ENCODE measurements at places on chromosomes 4 and X. TPM values are rescaled to one million over a fixed set of nuclear protein-coding genes. Genes with fewer than 3 reads are reported as not detected.

Gene GPRASP2
- 10.6 TPM for total RNA-seq

Gene SSX4
- total RNA-seq, result not detected

Gene XAGE1A
- total RNA-seq, result not detected

Gene CXCL8
- total RNA-seq, result 76.9 TPM

Gene MAML3
- total RNA-seq, result 2.7 TPM

Gene F9
- total RNA-seq, result not detected

Gene GLUD2
- 0.55 TPM for total RNA-seq

Gene MAGEA2
- not detected for total RNA-seq
